Activated T-cell treated with anti-CD3 and anti-CD28 coated beads for 4 hours (primary cell): ENCODE measurements at places on chromosomes 11 and 22.

DNA sequence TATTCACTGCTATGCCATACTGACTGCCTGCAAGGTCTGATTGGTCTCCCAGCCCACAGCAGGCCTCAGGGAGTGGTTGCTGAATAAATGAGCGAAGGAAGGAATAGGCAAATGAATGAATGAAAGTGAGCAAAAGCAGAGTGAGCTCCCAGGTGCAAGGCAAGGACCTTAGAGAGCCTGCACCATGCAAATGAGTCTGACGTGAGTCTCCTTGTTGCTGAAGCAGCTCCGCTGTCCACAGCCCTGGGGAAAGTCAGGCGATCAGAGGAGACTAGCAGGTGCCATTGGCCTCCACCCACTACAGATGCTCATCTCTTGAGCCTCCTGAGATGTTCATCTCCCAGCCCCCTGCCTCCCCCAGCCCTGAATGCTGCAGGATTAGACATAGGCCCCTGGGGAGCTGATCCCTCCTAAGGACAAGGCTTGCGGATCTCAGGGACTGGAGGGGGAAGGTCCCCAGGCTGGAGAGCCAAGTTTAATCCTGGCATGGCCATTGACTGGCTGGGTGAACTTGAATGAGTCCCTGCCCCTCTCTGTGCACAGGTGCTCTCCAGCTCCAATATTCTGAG is 22.1 kb downstream of the GDPD5 start:
- no peak for DNase-seq

DNA sequence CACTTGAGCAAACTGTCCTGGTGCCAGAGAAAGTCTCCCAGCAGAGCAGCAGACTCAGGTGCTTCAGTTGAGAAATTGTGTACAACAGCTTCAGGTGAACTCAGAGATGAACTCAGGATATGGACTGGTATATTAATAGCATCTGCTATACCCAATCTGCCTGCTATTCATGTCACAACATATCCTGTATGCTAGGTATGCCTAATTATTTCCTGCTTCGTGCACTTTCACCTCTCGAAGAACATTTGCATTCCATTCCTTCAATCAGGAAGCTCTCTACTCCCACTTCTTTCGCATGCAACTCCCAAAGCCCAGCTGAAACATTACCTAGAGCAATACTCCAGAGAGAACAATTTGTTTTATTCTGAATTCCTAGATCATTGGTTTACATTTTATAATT is 207.7 kb downstream of the KCNA4 start:
- no peak for DNase-seq

DNA sequence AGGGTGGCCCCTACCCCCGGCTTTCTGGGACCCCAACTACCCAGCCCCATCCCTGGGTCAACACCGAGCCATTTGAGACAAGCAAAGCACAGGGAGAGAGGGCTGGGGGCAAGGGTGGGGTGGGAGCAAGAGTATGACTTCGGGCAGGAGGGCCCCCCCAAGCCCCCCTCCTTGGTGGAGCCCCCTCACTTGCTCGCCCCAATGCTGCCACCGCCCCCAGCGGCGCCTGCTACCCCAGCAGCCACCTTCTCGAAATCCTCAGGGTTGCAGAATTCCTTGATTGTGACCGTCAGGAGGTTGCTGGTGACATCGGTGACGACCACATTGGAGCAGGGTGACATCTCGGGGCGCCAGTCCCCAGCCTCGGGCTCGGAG is 6.0 kb downstream of the CBX6 start:
- DNase-seq: no peak

DNA sequence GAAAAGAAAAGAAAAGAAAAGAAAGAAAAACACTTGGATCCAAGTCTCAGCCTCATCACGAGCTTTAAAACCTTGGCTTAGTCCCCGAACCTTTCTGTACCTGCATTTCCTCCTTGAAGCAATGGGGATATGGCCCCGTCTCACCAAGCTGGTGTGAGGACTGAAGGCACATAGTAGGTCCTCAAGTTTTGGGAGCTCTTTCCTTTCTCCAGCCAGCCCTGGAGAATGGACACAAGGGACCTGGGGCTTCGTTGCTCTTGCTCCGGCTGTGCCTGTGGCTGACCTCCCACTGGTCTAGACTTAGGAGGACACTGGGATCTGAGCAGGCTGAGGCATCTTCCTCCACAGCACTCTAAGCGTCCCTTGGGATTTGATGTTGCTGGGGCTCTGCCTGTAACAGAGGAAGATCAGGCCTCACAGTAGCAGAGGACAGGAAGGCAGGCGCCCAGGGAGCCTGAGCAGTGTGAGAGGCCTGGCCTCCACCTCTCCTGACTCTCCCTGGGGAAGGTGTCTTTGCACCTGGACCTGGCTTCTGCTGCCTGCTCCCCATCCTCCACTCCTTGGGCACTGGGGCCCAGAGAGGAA is 32.8 kb downstream of the KCNC1 start:
- no peak for DNase-seq

DNA sequence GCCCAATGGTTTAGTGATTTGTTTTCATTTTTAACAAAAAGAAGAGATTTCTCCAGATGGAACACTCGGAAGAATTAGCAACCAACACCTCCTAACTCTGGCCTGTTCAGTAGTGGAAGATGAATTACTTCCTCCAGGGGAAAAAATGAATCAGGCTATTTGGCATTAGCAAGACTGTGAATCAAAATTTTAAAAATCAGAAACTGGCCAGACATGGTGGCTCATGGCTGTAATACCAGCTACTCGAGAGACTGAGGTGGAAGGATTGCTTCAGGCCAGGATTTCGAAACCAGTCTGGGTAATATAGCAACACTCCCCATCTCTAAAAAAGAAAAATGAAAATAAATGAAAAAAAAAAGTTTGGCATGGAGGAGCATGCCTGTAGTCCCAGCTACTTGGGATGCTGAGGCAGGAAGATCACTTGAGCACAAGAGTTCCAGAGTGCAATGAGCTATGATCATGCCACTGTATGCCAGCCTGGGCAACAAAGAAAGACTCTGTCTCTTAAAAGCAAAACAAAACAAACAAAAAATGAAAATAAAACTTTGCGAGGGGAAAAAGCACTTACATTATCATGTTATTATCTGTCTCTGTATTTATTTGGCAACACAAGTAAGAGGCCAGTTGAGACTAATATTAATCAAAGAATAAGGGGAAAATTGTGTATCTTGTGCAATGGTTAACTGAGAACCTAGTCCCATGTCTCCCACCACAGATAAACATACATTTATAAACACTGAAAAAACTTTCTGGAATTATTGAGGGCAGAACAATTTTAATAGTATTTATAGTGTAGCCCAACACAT is 796.3 kb upstream of the ANO3 start:
- no peak for DNase-seq

GRCh38 chr11:128779036-128779435 is 85.2 kb downstream of the FLI1 start:
- DNase-seq: no peak

- no peak for DNase-seq
Observed at GRCh38 chr11:128738942-128739341, 45.1 kb downstream of the FLI1 start.

- DNase-seq: no peak
Observed at GRCh38 chr11:14638561-14638960, 5.0 kb upstream of the PDE3B start.

DNA sequence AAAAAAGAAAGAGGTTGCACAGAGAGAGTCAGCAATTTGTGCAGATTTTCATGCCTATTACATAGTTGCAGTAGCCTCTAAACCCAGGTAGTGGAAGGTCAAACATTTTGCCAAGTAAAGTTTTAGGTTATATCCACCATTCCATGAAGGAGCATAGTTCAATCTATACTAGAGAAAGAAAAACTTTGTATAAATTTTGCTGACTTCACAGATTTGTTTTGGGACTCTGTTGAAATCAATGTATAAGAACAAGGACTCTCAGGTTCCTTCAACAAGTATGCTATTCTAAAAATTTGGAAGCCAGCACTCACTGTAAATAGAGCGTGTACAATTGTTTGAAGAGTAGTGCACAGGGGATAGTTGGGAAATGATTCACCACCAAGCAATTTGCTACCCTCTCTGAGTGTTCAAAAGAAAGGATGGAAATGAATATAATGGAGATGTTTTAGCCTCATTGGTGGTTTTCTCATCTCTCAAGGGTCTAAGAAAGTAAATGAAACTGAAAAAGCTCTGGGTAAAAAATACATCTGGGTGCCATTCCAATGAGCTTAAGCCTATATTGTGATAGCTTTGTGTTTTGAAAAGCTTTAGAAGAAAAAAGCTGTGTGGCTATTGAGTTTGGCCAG is 508.4 kb upstream of the LUZP2 start:
- no peak for DNase-seq

DNA sequence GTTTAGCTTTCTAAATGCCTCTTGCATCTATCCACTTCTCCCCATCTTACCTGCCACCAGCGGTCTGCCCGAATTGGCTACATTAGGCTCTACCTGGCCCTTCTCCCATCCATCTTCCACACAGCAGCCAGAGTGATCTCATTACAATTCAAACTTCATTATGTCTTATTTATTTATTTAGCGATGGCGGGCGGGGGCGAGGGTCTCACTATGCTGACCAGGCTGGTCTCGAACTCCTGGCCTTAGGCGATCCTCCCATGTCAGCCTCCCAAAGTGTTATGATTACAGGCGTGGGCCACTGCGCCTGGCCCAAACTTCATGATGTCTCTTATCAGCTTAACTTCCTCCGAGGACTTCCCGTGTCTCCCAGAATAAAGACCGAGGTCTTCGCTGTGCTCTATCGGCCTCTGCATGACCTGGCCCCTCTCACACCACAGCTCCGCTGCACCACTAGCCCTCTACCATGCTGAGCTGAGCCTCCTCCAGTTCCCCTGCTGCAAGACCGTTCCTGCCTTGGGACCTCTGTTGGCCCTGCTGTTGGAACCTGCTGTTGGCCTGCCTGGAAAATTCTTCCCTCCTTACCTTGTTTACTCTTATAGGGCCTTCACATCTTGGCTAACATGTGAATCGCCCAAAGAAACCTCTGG is 870 bp upstream of the CTTN start:
- DNase-seq: no peak
